Neural crest cell (in vitro differentiated cells): ENCODE measurements at places on chromosomes 16 and 17. TPM values are rescaled to one million over a fixed set of nuclear protein-coding genes. Genes with fewer than 3 reads are reported as not detected.

Gene TP53TG3B
- total RNA-seq = not detected in 2 replicates

- no peaks in the 10 kb centered on the region for H3K27me3 ChIP-seq
- no peak overlapping the region for H3K4me3 ChIP-seq
- DNase-seq = no peak
- peaks cover 2% of the 10 kb centered on the region for H3K36me3 ChIP-seq
- H3K4me1 ChIP-seq = no peaks in the 10 kb centered on the region
Observed at GRCh38 chr16:69478685-69479084, 54.3 kb downstream of the CYB5B start.

Gene JPT1
- 319 and 334 TPM in 2 replicates for total RNA-seq

GRCh38 chr16:1645914-1646525 is 32.1 kb upstream of the JPT2 start:
- H3K27me3 ChIP-seq = peaks cover 2% of the 10 kb centered on the region
- H3K27ac ChIP-seq = no peak overlapping the region
- no peak for DNase-seq
- no peaks in the 10 kb centered on the region for H3K4me1 ChIP-seq

- H3K36me3 ChIP-seq = no peaks in the 10 kb centered on the region
- no peak overlapping the region for H3K27ac ChIP-seq
- no peaks in the 10 kb centered on the region for H3K4me1 ChIP-seq
- no peak overlapping the region for H3K4me3 ChIP-seq
- DNase-seq = no peak
- no peaks in the 10 kb centered on the region for H3K27me3 ChIP-seq
Observed at GRCh38 chr17:32840241-32840640, 36.7 kb downstream of the MYO1D start.

DNA sequence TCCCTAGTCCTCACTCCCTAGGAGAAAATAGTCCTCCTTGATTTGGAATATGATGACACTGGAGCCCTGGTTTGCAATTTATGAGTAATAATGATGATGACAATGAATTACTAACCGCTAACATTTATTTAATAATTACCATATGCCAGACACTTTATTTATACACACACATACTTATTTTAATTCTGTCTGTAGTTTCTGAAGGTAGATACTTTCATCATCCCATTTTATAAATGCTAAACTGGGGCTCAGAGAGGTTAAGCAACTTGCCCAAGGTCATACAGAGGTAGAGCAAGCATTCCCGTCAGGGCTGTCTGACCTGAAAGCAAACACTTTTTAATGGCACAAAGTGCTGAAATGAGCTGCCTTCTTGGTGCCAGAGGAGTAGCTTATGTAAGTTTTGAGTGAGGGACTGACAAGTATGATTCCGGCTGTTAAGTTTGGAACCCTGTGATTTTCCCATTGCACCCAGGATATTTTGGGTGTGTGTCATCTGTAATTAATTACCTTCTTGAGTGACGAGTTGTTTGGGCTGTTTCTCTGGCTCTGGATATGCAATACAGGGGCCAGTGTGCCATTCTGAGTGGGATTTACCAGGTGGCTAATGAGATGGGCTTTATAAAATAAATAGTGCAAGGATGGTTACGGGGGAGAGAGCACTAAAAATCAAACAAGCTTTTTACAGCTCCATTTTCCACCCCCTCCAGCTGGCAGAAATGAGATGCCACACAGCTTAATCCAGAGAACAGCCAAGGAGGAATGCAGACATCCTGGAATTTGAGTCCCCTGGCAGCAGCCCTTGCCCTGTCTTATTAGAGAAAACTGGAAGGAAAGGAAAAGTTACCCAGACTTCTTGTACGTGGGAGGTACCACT is 211.8 kb downstream of the SNX29 start:
- H3K4me1 ChIP-seq = no peaks in the 10 kb centered on the region
- H3K4me3 ChIP-seq = no peak overlapping the region
- no peak overlapping the region for H3K27ac ChIP-seq
- no peaks in the 10 kb centered on the region for H3K27me3 ChIP-seq
- no peak for DNase-seq
- H3K36me3 ChIP-seq = no peaks in the 10 kb centered on the region

- H3K27me3 ChIP-seq = no peaks in the 10 kb centered on the region
- H3K4me3 ChIP-seq = no peak overlapping the region
- H3K27ac ChIP-seq = no peak overlapping the region
- no peaks in the 10 kb centered on the region for H3K4me1 ChIP-seq
- no peak for DNase-seq
Observed at GRCh38 chr17:10238661-10239060, 40.3 kb upstream of the GAS7 start.

GRCh38 chr17:44272954-44273353 is 5.0 kb upstream of the SLC4A1 start:
- no peak overlapping the region for H3K4me3 ChIP-seq
- no peak for DNase-seq
- no peak overlapping the region for H3K27ac ChIP-seq
- H3K27me3 ChIP-seq = peaks cover 10% of the 10 kb centered on the region

DNA sequence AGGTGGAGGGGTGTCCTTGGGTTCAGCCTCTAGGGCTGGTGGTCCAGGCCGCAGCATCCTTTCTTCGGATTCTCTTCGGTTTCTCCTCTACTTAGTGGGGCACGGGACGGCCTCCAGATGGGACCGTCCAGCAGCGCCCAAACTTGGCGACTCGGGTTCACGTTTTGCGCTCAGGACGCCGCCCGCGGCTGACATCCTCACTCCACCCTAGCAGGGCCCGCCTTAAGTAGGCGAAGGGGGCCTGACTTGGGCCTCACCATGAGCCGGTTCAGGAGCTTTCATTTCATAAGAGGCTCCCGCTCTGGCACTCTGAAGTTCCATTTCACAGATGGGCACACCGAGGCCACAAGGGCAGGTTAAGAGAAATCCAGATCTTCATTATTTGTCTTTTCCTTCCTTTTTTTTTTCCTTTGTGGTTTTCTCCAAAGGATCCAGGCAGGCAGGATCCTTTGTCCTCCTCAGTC is 141.2 kb downstream of the SEC14L1 start:
- H3K4me1 ChIP-seq = peaks cover 14% of the 10 kb centered on the region
- H3K36me3 ChIP-seq = no peaks in the 10 kb centered on the region
- H3K27ac ChIP-seq = no peak overlapping the region

DNA sequence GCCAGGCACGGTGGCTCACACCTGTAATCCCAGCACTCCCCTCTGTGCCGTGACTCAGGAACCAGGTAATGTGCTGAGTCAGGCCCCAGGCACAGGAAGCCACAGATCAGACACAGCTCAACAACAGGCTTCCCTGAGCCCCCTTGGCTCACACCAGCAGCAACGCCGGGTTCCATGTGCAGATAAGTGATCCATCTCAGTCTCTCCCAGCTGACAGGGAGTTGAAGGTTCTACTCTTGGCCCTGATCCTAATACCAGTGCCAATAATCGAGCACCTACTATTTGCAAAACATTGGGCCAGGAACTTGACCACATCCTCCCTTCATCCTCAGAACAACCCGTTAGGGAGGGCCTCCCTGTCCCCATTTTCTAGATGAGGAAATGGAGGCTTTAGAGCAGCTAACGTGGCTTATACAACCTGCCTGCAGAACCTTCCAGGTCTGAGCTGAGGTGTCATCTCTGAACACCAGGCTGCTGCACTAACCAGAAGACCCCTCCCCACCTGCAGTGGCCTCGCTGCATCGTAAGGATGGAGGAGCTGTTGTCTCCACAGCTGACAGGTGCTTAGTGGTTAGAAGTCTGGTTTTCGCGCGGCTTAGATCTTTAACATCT is 64.8 kb upstream of the AMZ2 start:
- no peak overlapping the region for H3K4me3 ChIP-seq
- DNase-seq = no peak
- no peaks in the 10 kb centered on the region for H3K36me3 ChIP-seq

- H3K27me3 ChIP-seq = no peaks in the 10 kb centered on the region
- peaks cover 22% of the 10 kb centered on the region for H3K4me1 ChIP-seq
- H3K27ac ChIP-seq = no peak overlapping the region
- DNase-seq = no peak
- no peak overlapping the region for H3K4me3 ChIP-seq
- H3K36me3 ChIP-seq = no peaks in the 10 kb centered on the region
Observed at GRCh38 chr17:17512866-17513265, 16.7 kb upstream of the RASD1 start.

GRCh38 chr17:37671824-37672547 is 28.7 kb upstream of the DDX52 start:
- H3K4me3 ChIP-seq = no peak overlapping the region
- H3K27me3 ChIP-seq = peaks cover 2% of the 10 kb centered on the region
- no peak for DNase-seq
- H3K27ac ChIP-seq = no peak overlapping the region
- no peaks in the 10 kb centered on the region for H3K36me3 ChIP-seq

- no peak overlapping the region for H3K27ac ChIP-seq
- H3K27me3 ChIP-seq = no peaks in the 10 kb centered on the region
- H3K36me3 ChIP-seq = no peaks in the 10 kb centered on the region
Observed at GRCh38 chr17:82215095-82215971, 2.7 kb upstream of the CCDC57 start.
